ENCODE measurements at places on chromosomes 12 and 14. TPM values are rescaled to one million over a fixed set of nuclear protein-coding genes. Genes with fewer than 3 reads are reported as not detected.

GRCh38 chr12:2054091-2055018, 1.6 kb downstream of the CACNA1C start:
- DNase-seq: no peak

DNA sequence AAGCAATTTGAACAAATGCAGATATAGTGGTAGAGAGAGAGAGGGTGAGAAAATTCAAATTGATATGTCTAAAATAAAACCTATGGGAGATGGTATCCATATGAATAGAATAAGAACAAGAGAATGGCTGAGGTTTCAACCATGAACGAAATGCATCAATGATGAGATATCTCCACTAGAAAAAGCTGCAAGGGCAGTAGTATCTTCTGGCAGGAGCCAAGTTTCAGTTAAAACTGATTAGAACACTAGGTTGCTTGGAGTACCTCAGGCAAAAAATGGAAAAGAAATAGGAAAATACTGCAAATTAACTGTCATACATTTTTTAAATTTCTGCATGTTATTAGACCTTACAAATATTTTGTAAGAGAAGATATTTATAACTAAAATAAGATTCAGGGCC, 151.3 kb downstream of the ANKS1B start:
- DNase-seq: no peak

DNA sequence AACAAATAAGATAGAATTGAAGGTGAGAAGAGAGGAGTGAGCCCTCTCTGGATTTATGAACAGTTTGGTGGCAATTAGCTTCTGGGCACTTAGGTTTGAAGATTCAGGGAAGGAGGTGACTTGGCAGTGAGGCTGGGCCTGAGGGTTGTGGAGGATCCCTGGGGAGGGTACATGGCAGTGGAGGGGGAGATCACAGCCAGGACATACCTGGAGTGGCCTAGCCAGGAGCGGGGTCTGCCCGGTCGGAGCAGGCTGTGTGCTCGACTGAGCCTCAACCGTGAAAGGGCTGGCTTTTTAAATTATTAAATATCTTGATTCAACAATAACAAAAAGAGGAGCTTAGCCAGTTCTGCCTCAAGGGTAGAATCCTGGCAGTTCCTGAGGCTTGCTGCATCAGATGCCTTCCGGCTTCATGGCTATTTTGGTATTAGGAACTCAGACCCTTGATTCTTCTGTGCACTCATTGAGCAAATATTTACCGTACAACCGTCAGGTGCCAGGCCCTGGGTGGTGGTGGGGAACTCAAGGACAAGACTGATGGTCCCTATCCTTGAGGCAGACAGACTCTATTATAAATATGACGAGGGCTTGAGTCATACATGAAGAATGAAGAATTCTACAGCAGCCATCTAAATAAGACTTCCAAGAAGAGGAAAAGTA, 73.4 kb downstream of the SPTB start:
- peak; percentile 92 for DNase-seq

DNA sequence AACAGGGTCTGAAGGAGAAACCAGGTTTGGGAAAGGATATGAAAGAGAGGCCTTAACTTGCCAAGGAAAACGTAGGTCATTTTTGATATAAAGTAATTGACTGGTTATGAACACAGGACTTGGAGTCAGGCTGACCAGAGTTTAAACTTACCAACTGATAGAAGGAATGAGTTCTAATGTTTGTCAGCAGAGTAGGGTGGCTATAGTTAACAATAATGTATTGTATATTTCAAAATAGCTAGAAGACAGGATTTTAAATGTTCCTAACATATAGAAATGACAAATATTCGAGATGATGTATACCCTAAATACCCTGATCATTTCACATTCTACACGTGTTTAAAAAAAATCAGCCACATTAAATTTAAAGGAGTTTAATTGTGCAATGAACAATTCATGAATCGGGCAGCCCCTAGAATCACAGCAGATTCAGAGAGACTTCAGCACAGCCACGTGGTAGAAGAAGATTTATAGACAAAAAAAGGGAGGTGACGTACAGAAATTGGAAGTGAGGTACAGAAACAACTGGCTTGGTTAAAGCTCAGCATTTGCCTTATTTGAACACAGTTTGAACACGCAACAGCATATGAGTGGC, 52.5 kb upstream of the PLEKHG7 start:
- no peak for DNase-seq

- DNase-seq: no peak
Measured at GRCh38 chr12:102487226-102487625, 6.9 kb upstream of the IGF1 start.

DNA sequence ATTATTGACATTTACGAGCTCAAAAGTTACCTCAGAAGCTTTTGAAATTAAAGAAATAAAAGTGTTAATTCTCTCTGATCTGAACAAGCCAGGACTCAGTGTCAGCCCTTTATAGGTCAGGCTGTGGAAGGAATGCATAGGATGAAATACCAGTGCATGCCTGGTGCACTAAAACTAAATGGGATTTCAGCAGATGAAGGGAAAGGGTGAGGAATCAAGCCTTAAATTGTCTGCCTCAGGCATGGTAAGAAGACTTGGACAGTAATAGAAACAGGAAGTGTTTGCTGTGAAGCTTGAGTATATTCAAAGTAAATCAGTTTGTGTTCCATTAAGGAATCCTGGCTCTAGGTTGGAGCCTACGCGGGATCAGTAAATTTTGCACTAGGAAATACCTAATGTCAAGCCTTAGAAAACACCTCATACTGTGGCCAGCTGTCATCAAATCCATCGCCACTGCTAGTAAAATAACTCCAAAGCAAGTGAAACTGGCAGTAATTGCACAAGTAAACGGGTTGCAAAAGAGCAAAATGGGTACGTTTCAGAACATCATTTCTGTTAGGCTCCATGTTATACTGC, 76.3 kb downstream of the PDE3A start:
- no peak for DNase-seq

GRCh38 chr12:6363330-6364043, 11.9 kb downstream of the SCNN1A start:
- peak; percentile 28 for DNase-seq

DNA sequence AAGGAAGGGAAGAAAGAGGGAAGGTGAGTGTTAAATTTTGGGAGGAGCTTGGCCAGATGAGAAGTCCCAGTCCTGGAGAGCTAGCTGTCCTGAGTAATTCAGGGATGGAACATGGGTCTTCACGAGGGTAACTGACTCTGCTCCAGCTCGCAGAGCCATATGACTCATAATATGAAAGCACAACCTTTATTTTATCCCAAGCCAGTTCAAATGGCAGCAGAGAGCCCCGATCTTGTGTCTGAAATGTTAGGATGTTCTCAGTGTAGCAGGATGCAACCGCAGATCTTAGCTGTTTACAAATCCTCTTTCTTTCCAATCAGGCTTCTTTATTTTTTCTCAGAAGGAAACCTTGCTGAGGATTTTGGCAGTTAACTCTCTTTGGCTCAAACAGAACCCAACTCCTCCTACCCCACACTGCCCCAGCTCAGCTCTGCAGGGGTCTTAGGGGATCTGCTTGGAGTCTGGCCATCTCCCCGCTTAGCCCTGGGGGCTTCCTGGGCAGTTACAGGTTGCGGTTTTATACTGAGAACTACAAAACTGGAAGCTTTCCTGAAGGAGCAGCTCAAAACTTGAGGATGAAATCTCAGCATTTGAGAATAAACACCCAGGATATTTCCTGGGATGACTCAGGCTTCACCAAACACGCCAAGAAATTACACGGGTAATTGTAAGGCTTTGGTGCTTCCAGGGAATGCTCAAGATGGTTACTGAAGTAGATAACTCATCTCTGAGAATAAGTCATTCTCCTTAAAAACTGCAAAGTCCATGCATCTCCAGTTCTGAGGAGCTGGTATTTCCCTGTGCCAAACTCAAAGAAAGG, 92.5 kb downstream of the VCPKMT start:
- DNase-seq: peak; percentile 89

GRCh38 chr12:65642061-65642661, 182.1 kb upstream of the HMGA2 start:
- DNase-seq: no peak

GRCh38 chr12:108640802-108641445, 7.2 kb upstream of the SELPLG start:
- DNase-seq: peak; percentile 59

Gene INHBC
- not detected for total RNA-seq

GRCh38 chr12:47739297-47739696, 14.0 kb upstream of the ENDOU start:
- no peak for DNase-seq

- DNase-seq: no peak
Measured at GRCh38 chr14:92449404-92450181, 64.0 kb upstream of the RIN3 start.

DNA sequence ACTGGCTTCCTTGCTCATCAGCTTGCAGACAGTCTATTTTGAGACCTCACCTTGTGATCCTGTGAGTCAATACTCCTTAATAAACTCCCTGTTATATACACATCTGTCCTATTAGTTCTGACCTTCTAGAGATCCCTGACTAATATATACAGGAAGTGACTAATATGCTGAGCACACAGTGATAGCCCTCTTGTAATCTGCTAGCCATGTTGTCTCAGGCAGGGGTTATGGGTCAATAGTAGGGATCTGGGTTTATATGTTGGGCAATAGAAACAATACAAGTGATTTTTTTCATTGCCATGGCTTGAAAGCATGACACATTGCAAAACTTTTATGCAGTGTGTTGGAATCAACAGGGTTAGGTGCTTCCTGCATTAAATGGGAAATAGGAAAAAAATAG, 562.2 kb downstream of the GALC start:
- peak; percentile 75 for DNase-seq

DNA sequence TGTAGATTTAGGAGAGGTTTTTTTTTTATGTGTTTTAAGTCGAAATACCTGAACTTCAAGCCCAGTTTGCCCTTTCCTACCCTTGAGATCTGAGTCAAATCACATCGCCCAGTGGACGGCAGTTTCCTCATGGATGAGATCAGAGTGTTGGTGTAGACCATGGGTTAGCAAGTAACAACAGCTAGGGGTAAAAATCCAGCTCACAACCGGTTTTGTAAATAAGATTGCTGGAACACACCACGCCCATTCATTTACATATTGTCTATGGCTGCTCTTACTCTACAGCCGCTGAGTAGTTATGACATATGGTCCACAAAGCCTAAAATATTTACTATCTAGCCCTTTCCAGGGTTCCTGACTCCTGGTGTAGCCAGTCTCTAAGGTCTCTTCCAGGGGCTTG, 158.5 kb upstream of the PLEKHG7 start:
- no peak for DNase-seq

DNA sequence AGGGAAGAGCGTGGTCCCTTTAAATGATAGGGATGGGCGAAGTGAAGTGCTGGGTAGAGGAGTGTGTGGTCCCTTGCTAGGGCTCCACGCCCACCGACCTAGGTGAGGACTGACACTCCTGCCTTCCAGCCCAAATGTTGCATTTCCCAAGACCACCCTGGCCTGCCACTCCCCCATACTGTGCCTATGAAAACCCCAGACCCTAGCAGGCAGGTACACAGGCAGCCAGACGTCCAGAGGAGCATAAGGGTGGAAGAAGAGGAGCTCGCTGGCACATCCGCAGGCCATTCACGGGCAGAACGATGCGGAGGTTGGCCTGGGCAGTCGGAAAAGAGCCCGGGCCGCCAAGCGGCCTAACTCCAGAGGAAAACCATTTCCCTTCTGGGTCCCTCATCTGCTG, 817 bp upstream of the IPO8 start:
- DNase-seq: no peak

- DNase-seq: no peak
Measured at GRCh38 chr12:106598003-106598402, 15.2 kb downstream of the RFX4 start.

DNA sequence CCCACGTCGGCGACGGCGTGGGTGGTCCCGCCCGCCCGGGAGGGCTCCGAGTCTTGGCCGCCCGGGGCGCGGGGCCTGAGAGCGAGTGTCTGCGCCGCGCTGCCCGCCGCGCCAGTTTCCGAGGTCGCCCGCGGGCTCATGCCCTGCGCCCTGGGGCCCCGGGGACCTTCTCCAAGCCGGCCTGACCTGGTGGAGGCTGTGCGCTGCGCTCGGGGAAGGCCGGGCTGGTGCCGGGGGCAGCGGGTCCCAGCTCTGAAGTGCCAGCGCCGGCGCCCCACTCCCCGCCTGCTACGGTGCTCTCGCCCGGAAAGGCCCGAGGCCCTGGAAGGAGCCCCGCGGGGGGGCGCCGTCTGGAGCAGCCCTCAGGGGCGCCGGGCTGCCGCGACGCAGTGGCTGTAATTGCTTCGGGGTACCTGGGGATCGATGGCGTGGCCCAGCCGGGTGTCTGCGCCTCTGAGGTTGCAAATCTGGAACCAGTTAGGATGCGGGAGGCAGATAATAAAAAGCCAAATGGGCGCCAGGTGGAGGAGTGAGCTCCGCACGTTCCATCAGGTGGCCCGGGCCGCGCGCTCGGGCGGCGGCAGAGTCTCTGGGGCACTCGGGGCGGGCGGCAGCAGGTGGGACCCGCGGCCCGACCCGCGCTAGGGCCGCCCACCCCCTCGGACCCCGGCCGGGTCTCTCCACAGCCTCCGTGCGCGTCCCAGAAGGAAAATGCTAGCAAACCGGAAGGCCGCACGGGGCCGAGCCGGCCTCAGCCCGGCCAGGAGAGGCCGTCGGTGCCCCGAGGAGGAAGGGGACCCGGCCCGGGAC, 102.3 kb upstream of the DIO3 start:
- DNase-seq: no peak

Gene TMBIM4
- total RNA-seq: 89.7 TPM

DNA sequence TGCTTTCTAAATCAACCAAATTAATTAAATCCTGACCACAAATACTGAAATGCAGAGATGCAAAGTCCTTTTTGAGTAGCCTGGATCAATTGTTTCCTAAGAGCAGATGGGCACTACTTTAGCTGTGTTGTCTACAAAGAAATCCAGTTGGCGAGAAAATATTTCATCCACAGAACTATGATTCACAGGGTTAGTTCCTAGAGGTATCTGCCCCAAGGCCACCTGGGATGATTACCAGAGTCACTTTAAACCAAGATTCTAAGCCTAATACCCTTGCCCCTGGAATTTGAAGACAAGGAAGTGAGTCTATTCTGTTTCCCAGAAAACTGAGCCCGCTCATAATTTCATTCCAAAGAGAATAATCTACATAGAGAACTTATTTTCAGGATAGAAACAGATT, 198.4 kb downstream of the PPM1H start:
- DNase-seq: no peak

Gene OVCH1
- total RNA-seq: 0.18 TPM

GRCh38 chr12:120367233-120367923, 1.6 kb downstream of the MSI1 start:
- no peak for DNase-seq

Data from IMR-90 (cell line).